ENCODE measurements at places on chromosomes 6 and 20.

GRCh38 chr6:139588734-139589593 is 214.5 kb upstream of the CITED2 start:
- no peak for DNase-seq

DNA sequence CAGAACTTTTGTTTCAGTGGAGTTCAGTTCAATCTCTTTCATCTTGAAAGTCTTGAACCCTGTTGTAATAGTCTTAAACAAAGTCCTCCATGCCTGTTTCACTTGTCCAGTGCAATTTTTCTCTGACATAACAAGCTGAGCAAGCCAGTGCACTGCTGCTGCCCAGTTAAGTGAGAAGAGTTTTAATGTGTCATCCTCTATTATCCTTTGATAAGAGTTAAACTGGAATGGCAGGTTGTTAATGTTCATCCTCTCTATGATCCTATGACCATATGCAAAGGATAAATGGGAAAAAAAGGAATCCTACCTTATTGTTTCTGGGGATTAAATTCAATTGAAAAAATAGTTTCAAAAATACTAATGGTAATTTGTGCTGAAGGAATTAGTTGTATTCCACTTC is 197.5 kb downstream of the FRK start:
- no peak for DNase-seq

GRCh38 chr6:170403451-170403850 is 96.9 kb downstream of the FAM120B start:
- no peak for DNase-seq

- DNase-seq = no peak
Observed at GRCh38 chr20:1491281-1491840, at the start of gene SIRPB2. Gene SIRPB2 (minus strand): TSS chr20:1491420. CDS start chr20:1491359, 61 bp downstream.

GRCh38 chr20:53146201-53146891 is 174.2 kb downstream of the TSHZ2 start:
- peak; percentile 66 for DNase-seq
